ENCODE measurements at places on chromosomes 5 and 9.

- no peaks in the 10 kb centered on the region for H3K36me3 ChIP-seq
- H3K4me3 ChIP-seq = no peak overlapping the region
- H3K27ac ChIP-seq = no peak overlapping the region
- no peak for DNase-seq
Observed at GRCh38 chr5:97676608-97677007, 493.6 kb upstream of the RIOK2 start.

DNA sequence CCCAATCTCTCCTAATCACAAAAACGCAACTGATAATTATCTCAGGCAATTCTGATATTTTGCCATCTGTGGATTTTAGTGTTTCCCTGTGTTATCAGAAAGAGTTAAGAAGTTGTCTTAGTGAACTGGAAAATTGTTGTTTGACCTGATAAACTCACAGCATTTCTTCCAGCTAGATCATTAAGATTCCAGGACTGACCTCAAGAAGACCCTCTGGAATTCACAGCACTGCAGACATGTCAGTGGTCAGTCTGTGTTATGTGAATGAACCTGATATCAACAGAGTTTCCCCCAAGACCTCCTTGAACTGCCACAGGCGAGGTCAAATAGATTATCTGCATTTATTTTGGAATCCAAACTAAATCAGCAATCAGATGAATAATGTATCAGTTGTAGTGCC, 174.7 kb downstream of the FBXL7 start:
- H3K36me3 ChIP-seq = peaks cover under 1% of the 10 kb centered on the region
- peaks cover 5% of the 10 kb centered on the region for H3K27me3 ChIP-seq
- no peak overlapping the region for H3K27ac ChIP-seq
- H3K4me1 ChIP-seq = peaks cover 11% of the 10 kb centered on the region
- DNase-seq = no peak

- no peak overlapping the region for H3K4me3 ChIP-seq
- H3K27ac ChIP-seq = no peak overlapping the region
- H3K36me3 ChIP-seq = no peaks in the 10 kb centered on the region
- H3K27me3 ChIP-seq = no peaks in the 10 kb centered on the region
- no peak for DNase-seq
Observed at GRCh38 chr9:86200599-86201162, 58.8 kb downstream of the C9orf153 start.

- no peak overlapping the region for H3K27ac ChIP-seq
- no peaks in the 10 kb centered on the region for H3K36me3 ChIP-seq
- no peak for DNase-seq
- H3K27me3 ChIP-seq = peaks cover 4% of the 10 kb centered on the region
- no peaks in the 10 kb centered on the region for H3K4me1 ChIP-seq
Observed at GRCh38 chr5:77356740-77357139, 135.4 kb downstream of the WDR41 start.

DNA sequence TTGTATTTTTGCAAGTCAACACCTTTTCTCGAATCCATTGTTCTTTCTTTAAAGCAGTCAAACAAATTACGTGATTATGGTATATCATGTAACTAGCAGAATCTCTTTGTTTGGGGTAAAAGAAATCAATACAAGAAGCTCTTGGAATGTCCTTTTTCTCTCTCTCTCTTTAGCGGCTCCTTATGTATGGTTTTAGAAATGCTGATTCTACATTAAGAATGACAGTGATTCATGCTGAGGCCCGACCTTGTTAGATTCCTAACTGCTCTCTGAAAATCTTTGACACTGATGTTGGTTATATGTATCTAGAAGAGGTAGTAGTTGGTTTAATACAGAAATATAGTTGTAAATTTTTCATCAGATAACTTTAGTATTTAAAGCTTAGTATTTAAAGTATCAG, 76.4 kb downstream of the SNX24 start:
- no peak for DNase-seq
- no peaks in the 10 kb centered on the region for H3K36me3 ChIP-seq
- no peak overlapping the region for H3K4me3 ChIP-seq
- no peak overlapping the region for H3K27ac ChIP-seq

DNA sequence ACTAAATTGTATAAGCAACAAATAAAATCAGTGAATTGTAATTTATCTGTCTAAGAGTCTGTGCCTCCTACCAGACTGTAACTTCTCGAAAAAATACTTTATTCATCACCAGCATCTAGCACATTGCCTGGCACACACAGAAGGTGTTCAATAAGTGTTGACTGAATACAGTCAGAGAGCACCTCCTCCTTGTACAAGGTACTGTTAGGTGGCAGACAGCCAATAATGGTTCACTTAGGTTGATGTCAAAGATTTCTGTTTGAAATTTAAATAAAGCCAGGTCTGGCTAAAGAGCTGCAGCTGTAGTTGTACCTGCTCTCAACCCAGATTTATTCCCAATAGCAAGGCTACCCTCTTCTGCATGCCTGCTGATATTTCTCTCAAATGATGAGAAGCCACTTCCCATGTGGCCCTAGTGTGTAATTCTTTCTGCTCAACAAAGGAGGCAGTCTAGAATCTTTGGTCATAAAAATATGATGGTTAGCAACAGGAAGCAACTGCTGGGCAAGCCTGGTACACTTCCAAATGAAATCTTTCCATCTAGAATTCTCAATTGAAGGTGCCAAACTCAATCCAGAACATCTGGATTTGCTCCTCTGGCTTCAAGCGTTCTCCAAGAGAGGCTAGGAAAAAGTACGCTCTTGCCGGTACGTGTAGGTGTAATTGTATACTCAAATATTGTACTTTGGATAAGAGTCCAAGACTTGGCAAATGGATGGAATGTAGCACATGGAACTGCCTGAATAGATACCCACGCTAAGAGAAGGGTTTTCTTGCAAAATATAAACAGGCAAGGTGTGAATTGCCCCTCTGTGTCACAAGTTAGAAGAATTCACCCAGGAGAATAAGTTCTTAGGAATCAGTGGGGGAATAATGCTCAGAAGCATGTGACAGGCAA, 95.6 kb downstream of the NR6A1 start:
- no peak for DNase-seq
- no peak overlapping the region for H3K4me3 ChIP-seq
- H3K27me3 ChIP-seq = no peaks in the 10 kb centered on the region
- H3K36me3 ChIP-seq = no peaks in the 10 kb centered on the region
- H3K4me1 ChIP-seq = peaks cover 4% of the 10 kb centered on the region

DNA sequence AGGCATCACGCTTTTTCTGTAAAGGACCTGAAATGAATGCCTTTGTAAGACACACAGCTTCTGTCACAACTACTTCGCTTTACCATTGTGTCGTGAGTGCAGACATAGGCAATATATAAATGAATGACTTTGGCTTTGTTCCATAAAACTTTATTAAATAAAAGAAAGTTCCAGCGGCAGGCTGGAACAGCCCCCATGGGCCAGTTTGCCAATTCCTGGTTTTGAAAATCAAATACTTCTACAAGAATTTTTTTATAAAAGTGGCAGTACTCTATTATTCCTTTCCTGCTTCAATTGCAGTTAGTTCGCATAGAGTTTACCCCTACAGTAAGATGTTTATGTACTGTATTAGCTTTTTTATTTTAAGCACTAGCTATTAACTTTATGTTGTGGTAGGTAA, 53.7 kb downstream of the SRFBP1 start:
- H3K4me1 ChIP-seq = no peaks in the 10 kb centered on the region
- H3K27me3 ChIP-seq = no peaks in the 10 kb centered on the region
- no peak overlapping the region for H3K27ac ChIP-seq
- no peak for DNase-seq

- H3K27me3 ChIP-seq = no peaks in the 10 kb centered on the region
- no peak for DNase-seq
- no peaks in the 10 kb centered on the region for H3K36me3 ChIP-seq
- H3K27ac ChIP-seq = no peak overlapping the region
- no peak overlapping the region for H3K4me3 ChIP-seq
- peaks cover 4% of the 10 kb centered on the region for H3K4me1 ChIP-seq
Observed at GRCh38 chr5:161846746-161847145, 1.2 kb upstream of the GABRA1 start.
